ENCODE measurements at places on chromosomes 5 and 9.

GRCh38 chr5:72397836-72398235, 77.7 kb downstream of the PTCD2 start:
- DNase-seq: no peak

DNA sequence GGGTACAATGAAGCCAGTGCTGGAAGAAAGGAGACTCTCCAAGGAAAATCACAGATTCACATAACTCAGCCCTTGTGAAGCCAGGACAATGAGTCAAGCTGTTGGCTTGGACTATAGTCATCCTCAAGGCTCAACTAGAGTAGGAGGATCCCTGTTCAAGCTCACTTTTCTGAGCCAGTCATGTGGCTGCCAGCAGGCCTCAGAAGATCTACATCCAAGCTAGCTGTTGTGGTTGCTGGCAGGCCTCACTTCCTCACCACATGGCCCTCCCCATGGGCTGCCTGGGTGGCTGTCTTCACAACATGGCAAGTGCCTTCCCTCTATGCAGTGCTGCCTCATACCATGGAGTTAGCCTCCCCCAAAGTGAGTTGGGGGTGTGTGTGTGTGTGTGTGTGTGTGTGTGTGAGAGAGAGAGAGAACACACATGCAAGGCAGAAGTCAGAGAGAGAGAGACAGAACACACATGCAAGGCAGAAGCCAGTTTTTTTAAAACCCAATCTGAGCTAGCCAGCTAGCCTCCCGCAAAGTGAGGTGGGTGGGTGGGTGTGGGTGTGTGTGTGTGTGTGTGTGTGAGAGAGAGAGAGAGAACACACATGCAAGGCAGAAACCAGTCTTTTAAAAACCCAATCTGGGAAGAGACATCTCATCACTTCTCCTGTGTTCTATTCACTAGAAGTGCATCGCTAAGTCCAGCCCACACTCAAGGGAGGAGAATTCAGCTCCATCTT, 17.1 kb downstream of the SCAI start:
- DNase-seq: peak; percentile 79

DNA sequence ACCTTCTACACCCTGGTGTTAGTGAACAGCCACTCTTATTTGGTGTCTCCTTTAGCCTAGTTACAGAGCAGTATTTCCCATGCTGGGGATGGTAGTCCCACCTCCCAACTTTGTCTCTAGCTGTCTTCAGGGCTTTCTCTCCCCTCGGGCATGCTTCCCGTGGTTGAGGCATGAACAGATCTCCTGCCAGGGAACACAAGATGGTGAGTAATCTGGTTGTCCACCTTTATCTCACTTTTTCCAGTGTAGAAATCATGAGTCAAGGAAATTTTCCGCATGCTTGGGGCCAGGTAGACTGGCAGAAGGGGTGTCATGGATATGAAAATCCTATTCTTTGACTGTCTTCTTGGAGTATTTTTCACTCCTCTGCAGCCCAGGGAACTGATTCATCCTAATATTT, 532.9 kb downstream of the ANXA1 start:
- no peak for DNase-seq

DNA sequence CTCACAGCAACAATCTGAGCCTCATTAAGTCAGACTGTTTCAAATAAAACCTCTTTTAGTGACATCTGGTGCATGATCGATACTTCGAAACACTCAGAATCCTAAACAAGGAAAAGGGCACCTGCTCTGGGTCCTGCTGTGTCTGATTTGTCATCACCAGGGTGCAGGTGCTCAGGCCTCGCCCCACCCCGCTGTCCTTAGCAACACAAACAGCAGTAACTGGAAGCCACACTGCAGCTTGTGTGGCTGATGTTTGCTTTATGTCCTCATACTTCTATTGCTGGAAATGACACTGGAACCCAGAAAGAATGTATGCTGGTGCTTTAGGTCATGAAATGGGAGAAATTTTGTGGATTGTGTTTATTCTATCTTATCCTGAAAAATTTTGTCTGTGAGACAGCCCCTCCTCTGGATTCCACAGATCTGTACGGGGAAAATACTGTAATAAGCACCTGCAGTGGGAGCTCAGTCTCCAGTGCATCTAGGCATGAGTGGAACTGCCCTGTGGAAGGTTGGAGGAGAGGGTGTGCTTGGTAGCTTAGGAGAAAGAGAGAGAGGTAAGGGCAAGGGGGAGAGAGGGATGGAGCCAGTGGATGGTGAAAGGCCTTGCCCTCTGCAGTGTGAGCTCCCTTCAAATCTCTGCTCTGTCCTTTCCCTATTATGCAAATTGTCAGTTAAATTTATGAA, 284.2 kb downstream of the SMARCA2 start:
- DNase-seq: no peak

DNA sequence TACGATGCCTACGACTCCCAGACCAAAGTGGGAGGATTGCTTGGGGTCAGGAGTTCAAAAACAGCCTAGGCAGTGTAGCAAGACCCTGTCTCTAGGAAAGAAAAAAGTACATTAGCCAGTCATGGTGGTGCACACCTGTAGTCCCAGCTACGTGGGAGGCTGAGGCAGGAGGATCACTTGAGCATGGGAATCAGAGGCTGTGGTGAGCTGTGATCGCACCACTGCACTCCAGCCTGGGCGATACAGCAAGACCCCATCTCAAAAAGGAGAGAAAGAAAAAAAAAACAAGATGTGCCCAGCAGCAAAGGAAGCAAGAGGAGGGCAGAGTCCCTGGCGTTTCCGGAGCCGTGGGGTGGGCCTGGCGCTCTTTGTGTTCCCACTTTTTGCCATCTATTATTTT, 79.4 kb upstream of the CACNA1B start:
- DNase-seq: no peak

GRCh38 chr5:15290953-15291352, 209.0 kb upstream of the FBXL7 start:
- DNase-seq: no peak
